ENCODE measurements at places on chromosomes 5 and 9.

GRCh38 chr9:970151-970996, 6.1 kb upstream of the DMRT3 start:
- DNase-seq = no peak

- DNase-seq = no peak
Measured at GRCh38 chr9:18184401-18184800, 289.6 kb upstream of the ADAMTSL1 start.

DNA sequence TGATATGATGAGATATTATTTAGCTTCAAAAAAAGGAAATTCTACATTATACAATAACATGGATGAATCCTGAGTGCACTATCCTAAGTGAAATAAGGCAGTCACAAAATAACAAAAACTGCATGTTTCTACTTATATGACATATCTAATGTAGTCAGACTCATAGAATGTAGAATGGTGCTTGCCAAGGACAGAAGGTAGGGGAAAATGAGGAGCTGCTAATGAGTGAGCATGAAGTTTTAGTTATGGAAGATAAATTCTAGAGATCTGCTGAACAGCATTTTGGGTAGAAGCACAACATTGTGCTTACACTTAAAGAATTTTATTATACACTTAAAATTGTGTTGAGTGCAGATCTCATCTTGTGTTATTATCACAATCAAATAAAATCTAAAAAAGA, 812.4 kb downstream of the KCTD16 start:
- no peak for DNase-seq

DNA sequence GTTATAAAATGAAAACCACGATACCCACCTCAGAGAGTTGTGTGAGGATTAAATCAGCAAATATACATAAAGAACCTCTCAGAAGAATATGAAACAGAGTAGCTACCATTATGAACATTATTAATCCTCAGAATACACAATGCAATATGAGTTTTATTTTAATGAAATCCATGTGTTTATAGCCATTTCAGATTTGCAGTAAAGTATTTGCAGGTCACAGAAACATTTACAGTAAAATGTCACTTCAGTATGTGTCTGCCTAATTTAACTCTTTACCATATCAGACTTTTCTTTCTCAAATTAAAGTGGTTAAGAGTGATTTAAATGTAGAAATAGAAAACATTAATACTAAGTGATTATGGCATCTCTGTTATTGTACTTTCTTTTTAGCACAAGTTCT, 365.2 kb upstream of the MPDZ start:
- DNase-seq = no peak

- DNase-seq = no peak
Measured at GRCh38 chr5:169072233-169072632, 228.7 kb downstream of the SLIT3 start.

DNA sequence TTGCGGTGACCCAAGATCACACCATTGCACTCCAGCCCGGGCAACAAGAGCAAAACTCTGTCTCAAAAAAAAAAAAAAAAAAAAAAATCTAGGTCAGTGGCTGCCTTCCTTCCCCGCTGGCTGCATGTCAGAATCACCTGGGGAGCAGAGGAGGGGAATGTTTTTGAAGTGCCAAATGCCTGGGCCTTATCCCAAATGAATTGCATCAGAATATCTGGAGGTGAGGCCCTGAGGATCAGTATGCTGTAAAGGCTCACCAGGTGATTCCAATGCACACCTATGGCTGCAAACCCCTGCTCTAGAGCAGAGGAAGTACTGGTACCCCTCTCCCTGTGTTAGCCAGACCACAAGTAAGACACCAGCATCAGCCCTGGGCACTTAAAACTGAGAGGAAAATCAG, 44.7 kb upstream of the GABRP start:
- DNase-seq = no peak
